ENCODE measurements at places on chromosomes 4 and X. TPM values are rescaled to one million over a fixed set of nuclear protein-coding genes. Genes with fewer than 3 reads are reported as not detected.

DNA sequence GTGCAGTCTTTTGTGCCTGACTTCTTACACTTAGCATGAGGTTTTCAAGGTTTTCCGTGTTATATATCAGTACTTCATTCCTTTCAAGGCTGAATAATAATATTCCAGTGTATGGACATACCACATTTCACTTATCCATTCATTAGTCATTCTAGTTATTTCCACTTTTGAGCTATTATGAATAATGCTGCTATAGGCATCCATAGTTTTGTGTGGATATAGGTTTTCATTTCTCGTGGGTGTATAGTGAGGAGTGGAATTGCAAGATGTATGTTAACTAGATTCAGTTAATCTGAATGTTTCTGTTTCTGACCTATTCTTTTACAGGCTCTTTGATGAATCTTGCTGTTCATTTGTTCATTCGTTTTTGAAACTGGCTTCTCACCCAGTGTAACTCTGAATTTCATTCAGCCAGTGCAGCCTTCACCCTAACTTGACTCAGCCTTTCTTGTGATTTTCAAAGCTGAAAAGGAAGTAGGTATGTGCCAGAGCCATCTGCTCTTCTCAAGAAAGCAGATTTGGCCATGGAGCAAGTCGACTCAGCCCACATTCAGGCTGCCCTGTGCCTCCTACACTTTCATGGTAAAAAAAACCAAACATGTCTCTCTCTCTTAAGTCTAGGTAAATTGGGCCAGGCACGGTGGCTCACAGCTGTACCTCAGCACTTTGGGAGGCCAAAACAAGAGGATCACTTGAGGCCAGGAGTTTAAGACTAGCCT lies 56.3 kb upstream of the NOCT start:
- H3K27ac ChIP-seq = no peak overlapping the region
- no peaks in the 10 kb centered on the region for H3K27me3 ChIP-seq
- DNase-seq = no peak

The NDST4 gene
- total RNA-seq = not detected

The SPRY1 gene
- total RNA-seq = 0.56 TPM

DNA sequence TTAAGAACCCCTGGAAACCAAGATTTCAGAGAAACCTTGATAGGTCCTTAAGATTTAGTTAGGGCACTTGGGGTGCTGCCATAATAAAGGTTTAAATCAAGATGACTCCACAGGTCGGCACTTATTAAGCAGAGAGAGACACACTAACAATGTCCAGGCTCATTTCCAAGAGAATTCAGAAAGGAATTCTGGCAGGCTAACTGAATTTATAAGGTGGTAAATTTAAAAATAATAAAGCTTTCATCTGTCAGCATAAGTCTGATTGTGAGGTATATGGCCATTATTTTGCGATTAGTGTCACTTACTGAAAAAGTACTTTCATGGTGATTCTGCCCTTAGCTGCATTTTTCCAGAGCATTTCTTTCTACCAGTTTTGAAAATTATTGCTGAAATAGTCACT lies 472.7 kb downstream of the ARAP2 start:
- no peaks in the 10 kb centered on the region for H3K27me3 ChIP-seq
- no peaks in the 10 kb centered on the region for H3K4me1 ChIP-seq
- no peaks in the 10 kb centered on the region for H3K36me3 ChIP-seq
- H3K27ac ChIP-seq = no peak overlapping the region
- no peak overlapping the region for H3K4me3 ChIP-seq

DNA sequence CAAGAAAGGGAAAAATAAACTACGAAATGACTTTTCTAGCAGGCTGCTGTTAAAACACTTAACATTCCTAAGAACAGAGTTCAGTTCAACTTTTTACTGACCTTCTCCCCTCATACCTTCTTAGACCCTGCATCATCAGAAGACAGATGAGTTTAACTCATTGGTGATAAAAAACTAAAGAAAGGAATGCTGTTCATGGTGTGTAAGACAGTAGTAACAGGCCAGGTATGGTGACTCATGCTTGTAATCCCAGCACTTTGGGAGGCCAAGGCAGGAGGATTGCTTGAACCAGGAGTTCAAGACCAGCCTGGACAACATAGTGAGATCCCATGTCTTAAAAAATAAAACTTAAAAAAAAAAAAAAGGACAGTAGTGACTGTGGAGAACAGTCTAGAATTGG lies 16.2 kb downstream of the RBM47 start:
- H3K27ac ChIP-seq = no peak overlapping the region
- no peak for DNase-seq
- H3K27me3 ChIP-seq = no peaks in the 10 kb centered on the region
- H3K4me1 ChIP-seq = peaks cover 16% of the 10 kb centered on the region

- H3K27me3 ChIP-seq = no peaks in the 10 kb centered on the region
- DNase-seq = no peak
- H3K36me3 ChIP-seq = no peaks in the 10 kb centered on the region
- H3K4me3 ChIP-seq = no peak overlapping the region
- H3K4me1 ChIP-seq = no peaks in the 10 kb centered on the region
- no peak overlapping the region for H3K27ac ChIP-seq
These were observed 44.4 kb downstream of the TSC22D3 start for GRCh38 chrX:107730991-107731766.

The CLCN4 gene
- 8.0 TPM for total RNA-seq

DNA sequence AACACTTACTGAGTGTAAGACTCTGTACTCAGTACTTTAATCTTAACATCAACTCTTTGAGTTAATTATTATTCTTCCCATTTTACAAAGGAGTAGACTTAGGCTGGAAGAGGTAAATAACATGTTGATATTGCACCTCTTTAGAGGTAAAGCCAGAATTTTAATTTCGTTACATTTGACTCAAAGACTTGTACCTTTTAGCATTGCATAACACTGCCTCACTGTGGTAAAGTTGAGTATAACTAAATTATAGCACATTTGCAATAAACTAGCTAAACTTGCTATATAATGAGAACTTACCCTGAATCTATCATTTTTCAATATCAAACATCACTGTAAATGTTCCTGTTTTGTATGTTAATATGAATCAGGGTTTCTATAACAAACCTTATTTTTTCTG lies 218.5 kb downstream of the PRR32 start:
- no peak for DNase-seq
- no peaks in the 10 kb centered on the region for H3K27me3 ChIP-seq
- no peaks in the 10 kb centered on the region for H3K36me3 ChIP-seq

- H3K36me3 ChIP-seq = no peaks in the 10 kb centered on the region
- no peak for DNase-seq
- H3K27me3 ChIP-seq = no peaks in the 10 kb centered on the region
- H3K4me1 ChIP-seq = no peaks in the 10 kb centered on the region
- no peak overlapping the region for H3K27ac ChIP-seq
- H3K4me3 ChIP-seq = no peak overlapping the region
These were observed 7.6 kb upstream of the PCDH19 start for GRCh38 chrX:100417681-100418080.

DNA sequence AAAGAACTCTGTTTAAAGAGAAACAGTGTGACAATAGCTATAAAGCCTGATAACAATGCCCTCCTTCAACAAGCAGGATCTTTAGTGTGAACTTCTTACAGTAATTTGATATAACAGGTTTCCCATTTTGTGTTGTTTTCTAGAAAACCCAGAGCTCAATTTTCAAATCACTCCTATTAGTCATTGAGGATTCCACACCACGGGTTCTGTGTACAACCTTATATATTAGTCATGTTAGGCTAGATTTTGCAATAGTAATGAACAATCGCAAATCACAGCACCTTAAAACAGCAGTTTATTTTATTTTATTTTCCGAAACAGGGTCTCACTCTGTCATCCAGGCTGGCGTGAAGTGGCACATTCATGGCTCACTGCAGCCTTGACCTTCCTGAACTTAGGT lies 1020.9 kb upstream of the INTU start:
- H3K27me3 ChIP-seq = no peaks in the 10 kb centered on the region
- no peaks in the 10 kb centered on the region for H3K36me3 ChIP-seq

GRCh38 chrX:118392716-118393115 lies 46.8 kb downstream of the WDR44 start:
- no peak overlapping the region for H3K27ac ChIP-seq
- H3K4me3 ChIP-seq = no peak overlapping the region
- no peaks in the 10 kb centered on the region for H3K36me3 ChIP-seq
- H3K27me3 ChIP-seq = no peaks in the 10 kb centered on the region
- DNase-seq = no peak

The CHRDL1 gene
- 0.44 TPM for total RNA-seq

The MGARP gene
- not detected for total RNA-seq

Measured in GM12878 (cell line).